ENCODE measurements at places on chromosomes 2 and 18.

DNA sequence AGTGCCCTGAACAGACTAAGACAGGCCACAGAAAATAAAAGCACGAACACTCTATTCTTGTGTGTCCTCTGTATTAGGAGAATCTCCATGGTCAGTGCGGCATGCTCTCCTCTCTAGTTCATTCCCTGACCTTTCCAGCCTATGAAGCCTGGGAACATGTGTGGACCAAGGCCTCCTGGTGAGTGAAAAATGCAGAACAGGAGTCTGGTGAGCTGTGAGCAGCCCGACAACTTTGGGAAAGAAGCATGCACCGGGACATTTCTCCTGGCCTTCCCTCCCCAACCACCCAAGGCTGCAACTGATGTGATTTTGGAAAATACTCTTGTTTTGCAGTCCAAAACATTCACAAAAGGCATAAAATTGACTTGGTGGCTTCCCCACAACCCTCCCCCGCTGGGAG lies 878.3 kb upstream of the ID2 start:
- no peak for DNase-seq

DNA sequence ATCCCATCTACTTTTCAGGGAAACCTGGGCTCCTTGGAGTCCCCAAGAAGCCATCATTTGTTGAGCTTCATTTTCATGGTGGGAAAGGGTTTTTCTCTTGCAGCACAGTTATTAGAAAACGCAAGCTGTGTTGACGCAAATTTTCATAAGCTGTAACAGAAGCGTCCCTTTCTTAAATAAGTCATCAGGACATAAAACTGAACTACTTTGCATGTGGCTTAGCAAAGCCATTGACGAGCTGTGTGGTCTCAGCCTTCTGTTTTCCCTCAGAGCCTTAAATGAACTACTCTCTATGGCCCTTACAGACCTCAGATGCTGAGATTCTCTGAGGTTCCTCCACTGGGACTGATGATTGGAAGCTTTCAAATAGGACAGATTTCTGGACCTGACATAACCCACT lies 85.1 kb downstream of the ARL4C start:
- no peak for DNase-seq

DNA sequence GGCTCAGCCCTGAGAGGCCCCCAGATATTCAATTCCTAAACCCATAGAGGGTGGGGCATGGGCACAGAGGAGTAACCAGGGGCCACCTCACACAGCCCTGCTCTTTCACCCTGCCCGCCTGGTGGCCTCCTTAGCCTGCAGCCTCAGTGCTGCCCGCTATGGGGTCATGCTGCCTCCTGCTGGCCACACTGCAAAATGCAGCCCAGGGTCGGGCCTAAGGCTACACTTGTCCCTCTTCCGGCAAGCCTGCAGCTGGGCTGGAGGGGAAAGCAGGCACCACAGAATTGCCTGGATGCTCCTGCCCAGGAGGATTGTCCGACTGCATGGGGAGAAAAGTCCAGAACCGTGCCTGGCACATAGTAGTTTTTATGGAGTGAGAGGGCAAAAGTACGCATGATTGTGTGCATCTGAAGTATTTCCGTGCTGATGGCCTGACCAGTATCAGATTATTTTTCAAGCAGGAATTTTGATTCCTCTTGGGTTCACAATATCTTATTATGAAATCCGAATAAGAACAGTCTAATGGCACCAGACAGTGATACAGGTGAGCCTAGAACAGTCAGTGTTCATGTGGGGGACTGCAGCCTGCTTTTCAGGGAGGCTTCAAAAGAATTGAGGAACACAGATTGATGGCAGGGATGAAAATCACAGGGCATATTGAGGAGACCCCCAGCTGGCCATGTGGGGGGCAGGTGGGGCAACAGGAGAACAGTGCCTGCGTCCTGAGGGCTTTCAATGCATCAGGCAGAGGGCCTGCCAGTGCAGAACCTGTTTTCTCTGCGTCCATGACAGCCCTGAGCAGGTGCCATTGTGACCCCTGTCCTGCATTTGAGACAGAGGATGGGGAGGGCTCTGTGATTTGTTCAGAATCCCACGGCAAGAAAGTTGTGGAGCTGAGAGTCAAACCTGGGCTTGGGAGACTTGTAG lies 51.2 kb upstream of the ALPP start:
- peak; percentile 68 for DNase-seq

GRCh38 chr2:75035444-75036353 lies 77.3 kb downstream of the POLE4 start:
- DNase-seq: no peak

DNA sequence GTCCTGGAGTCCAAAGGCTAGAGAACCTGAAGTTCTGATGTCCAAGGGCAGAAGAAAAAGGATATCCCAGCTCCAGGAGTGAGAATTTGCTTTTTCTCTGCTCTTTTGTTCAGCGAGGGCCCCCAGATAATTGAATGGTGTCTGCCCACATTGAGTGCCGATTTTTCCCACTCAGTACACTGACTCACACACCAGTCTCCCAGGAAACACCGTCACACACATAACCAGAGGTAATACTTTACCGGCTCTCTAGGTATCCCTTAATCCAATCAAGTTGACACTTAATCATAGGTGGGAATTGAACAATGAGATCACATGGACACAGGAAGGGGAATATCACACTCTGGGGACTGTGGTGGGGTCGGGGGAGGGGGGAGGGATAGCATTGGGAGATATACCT lies 161.5 kb downstream of the WDR7 start:
- no peak for DNase-seq
